ENCODE measurements at places on chromosomes 2 and 18.

- no peak for DNase-seq
Measured at GRCh38 chr2:35081001-35081621, 1274.5 kb upstream of the CRIM1 start.

GRCh38 chr2:74831693-74832530, 2.0 kb upstream of the HK2 start:
- DNase-seq = no peak

DNA sequence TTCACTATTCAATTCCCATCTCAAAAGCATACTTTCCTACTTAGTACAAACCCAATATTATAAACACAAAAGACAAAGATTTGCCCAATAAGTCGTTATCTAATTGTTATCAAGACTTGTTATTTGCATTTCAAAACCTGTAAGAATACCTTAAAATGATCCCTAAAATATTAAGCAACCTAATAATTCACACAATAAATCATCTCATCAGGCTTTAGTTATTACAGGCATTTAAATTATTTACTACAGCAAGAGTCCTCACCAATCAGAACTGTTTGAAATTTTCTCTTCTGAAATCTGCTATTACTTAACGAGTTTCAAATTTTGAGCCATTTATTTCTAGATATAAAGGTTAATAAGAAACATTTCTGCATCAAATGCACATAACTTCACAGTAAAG, 1.6 kb downstream of the CCDC88A start:
- DNase-seq = no peak

DNA sequence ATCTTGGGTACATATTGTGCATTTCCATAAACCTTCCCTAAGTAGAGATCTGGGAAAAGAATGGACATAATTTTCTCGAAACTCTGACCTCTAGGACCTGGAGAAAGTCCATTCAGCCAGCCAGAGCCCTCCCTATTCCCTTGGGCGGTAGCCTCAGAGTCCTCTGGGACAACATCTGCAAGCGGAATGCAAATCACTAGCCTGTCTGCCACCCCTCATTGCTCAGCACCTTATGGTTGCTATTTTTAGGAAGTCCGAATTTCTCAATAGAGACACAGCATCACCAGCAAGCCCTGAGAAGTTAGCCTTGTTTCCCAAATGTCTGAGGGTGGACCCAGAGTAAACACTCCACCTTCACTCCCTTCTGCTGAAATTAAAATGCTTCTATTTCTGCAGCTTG, 17.6 kb upstream of the CD28 start:
- DNase-seq = no peak

- no peak for DNase-seq
Measured at GRCh38 chr18:31950583-31950982, 7.7 kb upstream of the TRAPPC8 start.

GRCh38 chr2:20171445-20171977, 53.4 kb downstream of the SDC1 start:
- no peak for DNase-seq

GRCh38 chr2:28606986-28607441, 111.2 kb downstream of the PLB1 start:
- no peak for DNase-seq

DNA sequence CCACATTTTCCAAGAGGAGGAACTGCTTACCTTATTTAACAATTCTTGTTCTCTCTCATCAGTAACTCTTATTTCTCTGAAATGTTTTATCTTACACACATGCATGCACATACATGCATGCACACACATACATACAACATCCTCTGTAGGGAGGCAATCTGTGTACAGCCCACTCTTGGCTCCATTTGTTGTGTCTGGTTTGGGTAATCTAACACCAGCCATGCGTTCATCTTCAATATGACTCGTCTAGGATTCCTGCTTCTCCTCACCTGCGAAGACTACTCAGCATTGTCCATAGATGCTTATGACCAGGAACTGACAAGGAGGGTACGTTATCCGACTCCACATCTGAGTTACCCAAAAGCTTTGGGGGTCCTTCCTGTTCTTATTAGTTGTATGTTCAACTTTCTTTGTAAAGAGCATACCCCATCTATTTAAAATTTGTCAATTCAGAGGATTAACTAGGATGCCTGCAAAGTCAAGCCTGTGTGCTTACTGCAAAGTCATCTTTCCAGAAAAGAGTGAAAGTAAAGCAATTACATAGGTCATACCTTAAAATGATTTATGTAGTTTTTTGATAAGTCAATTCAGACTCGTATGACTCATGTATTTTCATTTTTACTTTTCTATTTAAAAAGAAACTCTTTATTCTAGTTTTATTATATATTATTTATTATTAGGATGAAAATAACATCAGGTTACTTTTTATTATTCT, 18.2 kb downstream of the LYPD6B start:
- no peak for DNase-seq

DNA sequence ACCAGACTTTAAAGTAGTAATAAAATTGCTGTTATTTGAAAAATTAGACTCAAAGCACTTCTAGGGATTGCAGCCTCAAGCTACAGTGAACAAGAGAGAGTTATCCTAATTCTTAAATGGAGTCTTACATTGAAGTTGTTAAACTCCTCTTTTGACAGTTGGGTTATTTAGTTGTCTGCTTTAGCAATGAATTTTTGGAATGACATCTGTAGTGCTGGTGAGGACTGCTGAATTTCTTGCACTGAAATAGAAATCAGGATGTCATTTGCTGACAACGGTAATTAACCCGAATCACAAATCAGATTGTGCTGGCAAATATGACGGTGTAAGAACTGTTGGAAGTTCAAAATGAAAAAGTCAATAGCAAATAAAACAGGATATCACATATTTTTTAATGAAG, 78.0 kb upstream of the LYPD6B start:
- no peak for DNase-seq

DNA sequence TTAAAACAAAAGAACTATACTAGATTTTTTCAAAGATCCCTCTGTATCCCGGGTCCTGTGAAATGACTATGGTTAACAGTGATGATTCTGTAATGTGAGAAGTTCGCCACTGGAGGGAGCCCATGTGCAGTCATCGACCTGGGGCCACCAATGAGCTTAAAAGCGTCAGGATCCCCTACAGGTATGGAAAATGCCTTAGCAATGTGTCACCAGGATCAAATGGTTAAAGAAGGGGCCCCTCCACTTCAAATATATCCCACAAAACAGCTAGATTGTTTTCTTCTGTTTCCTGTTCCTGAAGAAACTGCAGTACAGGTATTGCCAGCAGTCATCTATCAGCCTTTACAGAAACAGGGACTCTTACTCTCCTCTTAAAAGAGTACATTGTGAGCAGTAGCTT, 15.3 kb downstream of the CHRNA1 start:
- DNase-seq = peak; percentile 46

DNA sequence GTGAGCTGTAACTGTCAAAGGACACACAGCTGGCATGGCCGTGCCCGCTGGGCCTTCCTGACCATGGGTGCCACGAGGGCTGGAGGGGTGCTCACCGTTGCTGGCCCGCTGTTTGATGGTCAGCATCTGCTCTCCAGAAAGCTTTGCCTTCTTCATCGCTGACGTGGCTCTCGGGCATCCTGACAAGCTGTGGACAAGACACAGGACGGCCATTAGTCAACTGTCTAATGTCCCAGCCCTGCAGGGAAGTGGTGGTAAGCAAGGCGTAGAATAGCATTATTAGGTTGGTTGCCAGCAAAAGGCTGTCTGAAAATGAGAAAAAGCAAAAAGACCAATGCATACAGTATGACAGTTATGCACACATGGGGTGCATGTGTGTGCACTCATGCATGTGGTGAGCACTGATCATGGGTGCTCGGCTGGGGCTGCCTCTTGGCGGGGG, 64.7 kb upstream of the PXDN start:
- DNase-seq = no peak

DNA sequence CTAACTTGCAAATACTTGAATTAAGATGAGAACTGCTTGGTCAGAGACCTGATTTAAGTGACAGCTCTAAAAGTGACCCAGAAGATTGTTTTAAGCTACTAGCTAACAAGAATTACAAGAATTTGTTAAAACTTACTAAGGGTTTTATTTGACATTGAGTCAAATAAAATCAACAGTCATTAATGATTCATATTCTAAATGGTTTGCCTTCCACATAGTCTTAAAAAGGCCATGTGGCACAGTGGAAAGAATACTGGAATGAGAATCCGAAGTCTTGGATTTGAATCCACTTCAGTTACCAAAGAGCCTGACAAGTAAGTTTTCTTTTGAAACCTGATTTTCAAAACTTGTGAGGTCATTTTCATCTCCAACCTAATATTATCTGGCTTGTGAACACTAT, 489.3 kb downstream of the ADCYAP1 start:
- no peak for DNase-seq

DNA sequence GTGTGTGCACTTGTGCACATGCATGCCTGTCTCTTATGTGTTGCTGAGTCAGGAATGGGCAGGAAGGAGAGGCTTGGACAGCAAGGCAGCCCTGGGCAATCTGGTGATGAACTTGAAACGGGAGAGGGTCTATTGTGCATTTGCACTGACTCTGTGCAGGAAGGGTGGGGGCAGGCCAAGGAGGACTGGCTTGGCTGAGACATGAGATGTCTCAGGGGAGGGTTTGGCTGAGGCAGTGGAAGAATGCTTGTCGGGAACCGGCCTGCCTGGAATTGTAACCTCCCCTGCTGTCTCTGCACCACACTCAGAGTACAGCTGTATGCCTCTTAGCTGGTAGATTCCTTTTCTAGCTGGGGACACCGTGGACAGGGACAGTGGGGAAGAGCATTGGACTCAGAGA, 176.1 kb upstream of the TNP1 start:
- DNase-seq = no peak

DNA sequence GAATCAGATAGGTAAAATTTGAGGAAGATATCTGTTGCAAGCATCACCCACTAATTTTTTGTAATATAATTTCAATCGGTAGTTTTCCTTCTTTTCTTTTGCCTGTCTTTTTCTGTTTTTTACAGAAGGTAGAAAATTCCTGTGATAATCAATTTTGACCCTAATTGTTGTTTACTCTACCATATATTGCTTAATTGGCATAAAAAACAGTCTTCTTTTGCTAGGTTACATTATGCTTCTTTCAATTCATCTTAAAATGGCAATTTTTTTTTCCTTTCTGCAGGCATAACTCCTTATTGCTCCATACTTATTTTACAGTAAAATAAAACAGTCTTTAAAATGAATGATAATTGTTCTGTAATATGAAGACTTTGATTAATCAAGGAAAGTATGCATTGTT, 286.2 kb upstream of the LRP1B start:
- no peak for DNase-seq

DNA sequence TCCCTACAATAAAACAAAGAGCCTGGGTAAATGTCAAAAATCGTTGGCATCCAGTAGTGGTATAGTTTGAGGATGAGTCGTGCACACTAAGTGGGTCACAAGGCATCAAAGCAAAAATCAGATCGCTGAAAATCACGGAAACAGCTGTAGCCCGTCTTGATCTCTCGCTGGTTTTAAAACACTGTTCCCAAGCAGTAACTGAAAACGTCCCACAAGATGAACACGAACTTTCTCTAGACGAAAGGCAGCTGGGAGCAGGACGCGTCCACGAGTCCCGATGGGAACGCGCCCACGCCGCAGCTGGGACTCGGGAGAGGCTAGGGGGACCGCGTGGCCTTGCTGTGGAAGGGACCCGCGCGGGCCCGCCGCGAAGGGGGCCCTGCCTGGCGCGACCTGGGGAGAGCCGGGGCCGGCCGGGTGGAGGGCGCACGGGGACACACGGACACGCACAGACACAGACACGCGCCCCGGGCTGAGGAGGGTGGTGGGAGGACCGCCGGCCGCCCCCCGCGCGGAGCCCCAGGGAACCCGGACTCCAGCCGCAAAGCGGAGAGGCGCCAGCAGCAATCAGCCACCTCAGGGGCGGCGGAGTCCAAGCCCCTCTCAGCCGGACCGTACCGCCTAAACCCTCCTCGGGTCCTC, 651 bp downstream of the STK17B start:
- no peak for DNase-seq

DNA sequence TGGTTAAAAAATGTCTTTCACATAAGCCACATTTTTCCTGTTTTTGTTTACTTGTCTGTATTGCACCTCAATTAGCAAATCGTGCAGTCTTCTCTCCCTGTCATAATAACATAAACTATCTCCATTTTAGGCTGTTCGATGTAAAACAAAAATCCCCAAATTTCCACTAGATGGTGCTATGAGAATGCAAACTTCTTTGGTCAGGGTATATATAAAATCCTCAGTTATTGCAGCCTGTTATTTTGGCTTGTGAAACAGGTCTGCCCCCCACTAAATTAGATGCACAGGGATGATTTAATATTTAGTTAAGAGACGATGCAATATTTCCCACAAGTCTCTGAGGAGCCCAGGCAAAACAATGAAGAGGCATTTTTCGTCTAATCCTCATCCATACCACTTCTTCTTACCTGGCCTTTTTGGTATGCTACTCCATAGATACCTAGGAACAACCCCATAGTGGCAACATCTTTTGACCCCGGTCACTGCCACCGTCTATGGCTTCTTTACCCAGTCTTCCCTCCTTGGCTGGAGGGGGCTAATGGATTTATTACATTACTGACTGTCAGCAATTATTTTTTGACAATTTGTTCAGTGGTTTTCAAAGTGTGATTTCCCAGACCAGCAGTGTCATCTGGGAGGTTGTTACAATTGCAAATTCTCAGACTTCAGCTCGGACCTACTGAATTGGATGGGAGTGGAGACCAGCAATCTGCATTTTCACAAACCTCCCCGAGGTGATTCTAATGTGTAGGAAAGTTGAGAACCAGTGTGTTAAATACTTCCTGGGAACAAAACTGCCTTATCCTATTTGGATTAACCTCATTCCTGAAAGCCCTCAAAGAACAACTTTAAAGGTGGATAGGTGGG, 117.4 kb upstream of the CWC22 start:
- DNase-seq = peak; percentile 70

GRCh38 chr18:23855721-23856120, 158.8 kb upstream of the TTC39C start:
- no peak for DNase-seq

- DNase-seq = no peak
Measured at GRCh38 chr18:34918856-34919255, 122.4 kb upstream of the MAPRE2 start.

DNA sequence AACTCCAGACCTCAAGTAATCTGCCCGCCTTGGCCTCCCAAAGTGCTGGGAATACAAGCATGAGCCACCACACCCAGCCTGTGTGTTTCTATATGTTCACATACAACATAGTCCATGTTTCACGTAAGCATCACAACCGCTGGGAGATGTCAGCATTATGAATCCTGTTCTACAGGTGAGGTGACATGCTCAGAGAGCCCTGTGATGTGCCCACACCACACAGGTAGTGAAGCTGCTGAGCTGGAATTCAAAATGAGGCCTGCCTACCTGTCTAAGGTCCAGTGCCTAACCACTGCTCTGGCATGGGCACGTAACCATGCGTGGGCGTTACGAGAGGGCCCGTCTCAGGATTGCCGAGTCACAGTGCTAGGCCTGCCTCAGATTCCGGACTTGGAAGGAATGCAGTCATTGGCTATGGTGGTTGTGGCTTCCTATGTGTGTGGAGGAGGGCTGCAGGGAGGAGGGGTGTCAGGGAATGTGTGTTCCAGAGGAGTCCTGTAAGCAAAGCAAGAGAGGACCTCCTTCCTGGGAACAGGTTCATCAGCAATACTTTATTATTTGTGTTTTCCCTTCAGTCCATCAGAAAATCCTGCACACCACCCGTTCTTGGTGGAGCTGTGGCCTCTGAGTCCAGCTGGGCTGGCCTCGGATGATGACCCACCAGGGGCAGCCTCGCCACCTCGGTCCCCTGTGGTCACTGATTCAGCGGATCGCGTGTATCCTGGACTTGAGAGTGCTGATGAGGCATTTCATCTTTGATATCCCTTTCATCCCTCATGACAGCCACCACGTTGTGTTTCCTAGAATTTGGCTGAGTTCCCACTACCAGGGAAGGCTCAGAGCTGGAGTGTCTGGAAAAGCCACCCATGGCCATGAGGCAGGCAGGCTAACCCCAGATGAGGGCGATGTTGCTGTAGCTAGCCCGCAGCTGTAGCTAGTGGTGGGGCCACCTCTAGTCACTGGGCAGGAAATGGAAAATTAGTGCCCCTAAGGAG, 31.1 kb downstream of the HK2 start:
- DNase-seq = no peak
